ENCODE measurements at places on chromosomes 7 and 10. TPM values are rescaled to one million over a fixed set of nuclear protein-coding genes. Genes with fewer than 3 reads are reported as not detected.

RHEB gene
- polyA plus RNA-seq, result 149 TPM

- no peak for DNase-seq
These were observed 129.6 kb upstream of the PRPS1L1 start for GRCh38 chr7:18157233-18157632.

OR6B1 gene
- polyA plus RNA-seq, result not detected

PNLIPRP3 gene
- polyA plus RNA-seq, result not detected

PCDH15 gene
- polyA plus RNA-seq, result 5.1 TPM

DNA sequence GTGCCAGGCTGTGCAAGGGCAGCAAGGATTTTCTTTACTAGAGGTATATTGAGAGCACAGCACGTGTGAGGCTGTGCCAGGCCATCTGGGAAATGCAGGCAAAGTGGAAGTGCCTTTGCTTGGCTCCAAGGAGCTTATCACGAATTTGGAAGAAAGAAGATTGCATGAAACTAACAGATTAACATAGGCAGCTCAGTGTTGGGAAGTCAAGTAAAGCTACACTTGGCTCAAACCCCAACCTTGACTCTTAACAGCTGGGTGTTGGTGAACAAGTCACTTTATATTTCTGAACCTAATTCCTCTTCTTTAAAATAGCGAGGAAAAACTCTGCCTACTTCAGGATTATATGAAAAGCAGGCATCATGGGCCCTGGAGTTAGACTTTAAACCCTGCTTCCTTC, 105.2 kb downstream of the PLCE1 start:
- DNase-seq, result no peak

Measured in right renal cortex interstitium (tissue), 3 donors.